Posterior vena cava (tissue), 2 donors: ENCODE measurements at places on chromosomes 13 and 19. TPM values are rescaled to one million over a fixed set of nuclear protein-coding genes. Genes with fewer than 3 reads are reported as not detected.

DNA sequence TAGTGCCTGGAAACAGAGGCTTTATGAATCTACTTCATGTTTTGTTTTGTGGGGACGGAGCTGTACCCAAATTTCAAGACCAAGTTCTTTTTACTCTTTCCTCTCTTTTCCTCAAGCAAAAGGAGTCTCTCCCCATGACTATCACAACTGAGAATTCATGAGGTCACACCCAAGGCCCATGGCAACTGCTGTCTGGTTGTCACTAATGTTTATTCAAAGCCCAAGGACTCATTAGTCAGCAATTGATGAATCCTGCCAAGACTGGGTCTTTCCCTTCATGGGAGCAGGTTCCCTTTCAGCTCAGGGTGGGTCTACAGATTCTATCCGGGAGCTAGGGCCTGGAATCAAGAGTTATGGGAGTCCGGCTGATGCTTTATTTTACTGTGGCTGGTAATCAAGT lies 441.5 kb upstream of the PCDH20 start:
- DNase-seq = no peak

DNA sequence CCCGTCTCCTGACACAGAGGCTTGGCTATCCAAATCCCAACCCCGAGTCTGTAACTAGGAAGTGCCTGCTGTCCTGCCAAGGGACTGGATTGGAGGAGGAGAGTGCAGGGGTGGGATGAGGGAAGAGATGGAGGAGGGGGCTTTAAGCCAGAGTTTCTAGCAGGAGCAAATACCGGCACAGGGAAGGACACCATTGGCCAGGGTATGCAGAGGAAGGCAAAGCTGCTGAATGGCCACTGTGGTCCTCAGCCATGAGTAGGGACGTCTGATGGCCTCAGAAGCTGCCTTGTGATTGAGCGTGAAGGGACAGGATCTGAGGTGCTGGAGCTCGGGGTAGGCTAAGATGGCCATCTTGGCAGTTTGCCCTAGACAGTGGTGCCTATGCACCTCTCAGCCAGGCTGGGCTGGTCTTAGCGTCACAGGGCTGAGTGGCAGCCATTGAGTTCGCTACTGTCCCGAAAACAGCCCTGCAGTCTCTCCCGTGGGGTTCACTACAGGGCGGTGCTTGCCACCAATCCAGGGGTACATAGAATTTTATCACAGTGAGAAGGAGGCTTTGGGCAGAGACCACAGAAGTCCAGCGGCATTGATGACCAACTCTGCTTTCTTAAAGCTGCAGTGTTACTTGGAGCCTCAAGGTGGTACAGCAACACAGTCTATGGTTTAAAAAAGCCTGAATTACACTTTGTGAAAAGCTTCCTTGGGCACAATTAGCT lies 61.8 kb downstream of the AKAP11 start:
- DNase-seq = no peak

GRCh38 chr19:29812080-29812880 lies 489 bp downstream of the CCNE1 start:
- DNase-seq = no peak

GRCh38 chr13:112606109-112607001 lies 18.4 kb upstream of the TUBGCP3 start:
- peak; percentile 98 for DNase-seq

- DNase-seq = no peak
These were observed 79.2 kb downstream of the IRS2 start for GRCh38 chr13:109707044-109707741.

DNA sequence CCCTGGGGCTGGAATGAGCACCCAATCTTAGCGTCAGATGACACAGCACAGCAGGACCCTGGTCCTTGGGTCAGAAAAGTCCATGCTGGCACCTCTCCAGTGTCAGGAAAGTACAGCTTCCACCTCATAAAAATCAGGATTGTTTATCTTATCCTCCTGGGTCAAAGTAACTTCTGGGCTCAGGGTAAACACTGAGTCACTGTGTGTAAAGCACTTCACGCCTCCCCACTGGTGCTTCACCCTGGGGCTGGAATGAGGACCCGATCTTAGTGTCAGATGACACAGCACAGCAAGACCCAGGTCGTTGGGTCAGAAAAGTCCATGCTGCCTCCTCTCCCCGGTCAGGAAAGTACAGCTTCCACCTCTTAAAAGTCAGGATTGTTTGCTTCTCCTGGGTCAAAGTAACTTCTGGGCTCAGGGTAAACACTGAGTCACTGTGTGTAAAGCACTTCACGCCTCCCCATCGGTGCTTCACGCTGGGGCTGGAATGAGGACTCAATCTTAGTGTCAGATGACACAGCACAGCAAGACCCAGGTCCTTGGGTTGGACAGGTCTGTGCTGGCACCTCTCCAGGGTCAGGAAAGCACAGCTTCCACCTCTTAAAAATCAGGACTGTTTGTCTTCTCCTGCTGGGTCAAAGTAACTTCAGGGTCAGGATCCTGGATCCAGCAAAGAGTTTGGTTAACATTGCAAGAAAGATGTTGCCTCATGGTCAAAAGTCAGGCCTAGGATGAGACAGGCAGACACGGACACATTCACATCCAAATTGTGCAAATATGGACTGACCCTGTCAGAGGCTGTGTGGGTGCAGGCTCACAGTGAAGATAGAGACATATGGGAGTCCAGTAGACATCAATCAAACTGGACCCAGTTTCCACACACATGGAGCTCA lies 39.2 kb upstream of the CYP2A7 start:
- DNase-seq = no peak

- no peak for DNase-seq
These were observed 314.9 kb upstream of the SLITRK5 start for GRCh38 chr13:87356314-87356713.

DNA sequence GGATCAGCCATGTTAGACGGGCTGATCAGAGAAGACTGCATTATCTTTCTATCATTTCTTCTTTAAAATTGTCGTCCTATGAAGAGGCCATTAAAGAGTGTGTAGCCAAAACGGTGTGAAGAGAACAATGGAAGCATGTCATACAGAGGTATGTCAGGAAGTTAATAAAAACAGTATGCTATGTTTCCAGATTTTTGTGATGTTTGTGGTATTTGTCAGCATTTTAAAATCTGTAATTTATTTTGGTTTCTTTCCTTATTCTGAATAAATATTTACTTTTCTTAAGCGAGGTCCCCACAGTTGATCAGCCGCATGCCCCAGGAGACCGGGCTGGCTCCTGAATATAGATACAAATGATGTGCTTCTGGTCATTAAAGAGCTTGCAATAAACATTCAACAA lies 142.9 kb upstream of the SERP2 start:
- no peak for DNase-seq

DNA sequence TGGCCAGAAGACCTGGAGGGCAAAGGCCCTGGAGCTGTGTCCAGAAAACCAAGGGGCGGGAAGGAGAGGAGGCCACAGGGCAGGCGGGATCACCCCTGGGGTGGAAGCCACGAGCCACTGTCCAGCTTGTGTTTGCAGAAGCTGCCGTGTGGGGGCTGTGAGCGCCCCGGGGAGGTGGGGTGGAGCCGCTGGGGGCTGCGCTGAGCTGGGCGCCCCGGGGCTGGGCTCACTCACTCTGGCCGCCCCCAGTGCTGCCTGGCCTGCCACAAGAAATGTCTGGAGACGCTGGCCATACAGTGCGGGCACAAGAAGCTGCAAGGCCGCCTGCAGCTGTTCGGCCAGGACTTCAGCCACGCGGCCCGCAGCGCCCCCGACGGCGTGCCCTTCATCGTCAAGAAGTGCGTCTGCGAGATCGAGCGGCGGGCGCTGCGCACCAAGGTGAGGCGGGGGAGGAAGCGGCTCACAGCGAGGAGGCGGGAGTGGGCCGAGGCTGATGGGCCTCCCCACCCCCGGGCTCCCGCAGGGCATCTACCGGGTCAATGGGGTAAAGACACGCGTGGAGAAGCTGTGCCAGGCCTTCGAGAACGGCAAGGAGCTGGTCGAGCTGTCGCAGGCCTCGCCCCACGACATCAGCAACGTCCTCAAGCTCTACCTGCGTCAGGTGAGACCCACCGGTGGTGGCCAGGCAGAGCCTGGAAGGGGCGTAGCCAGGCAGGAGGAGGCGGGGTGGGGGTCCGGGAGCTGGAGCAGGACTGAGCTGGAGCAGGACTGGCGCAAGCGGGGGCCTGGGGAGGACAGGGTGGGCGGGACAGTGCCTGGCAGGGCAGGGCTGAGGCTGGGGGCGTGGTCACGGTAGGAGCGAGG lies 13.6 kb downstream of the POLR2E start:
- peak; percentile 79 for DNase-seq

DNA sequence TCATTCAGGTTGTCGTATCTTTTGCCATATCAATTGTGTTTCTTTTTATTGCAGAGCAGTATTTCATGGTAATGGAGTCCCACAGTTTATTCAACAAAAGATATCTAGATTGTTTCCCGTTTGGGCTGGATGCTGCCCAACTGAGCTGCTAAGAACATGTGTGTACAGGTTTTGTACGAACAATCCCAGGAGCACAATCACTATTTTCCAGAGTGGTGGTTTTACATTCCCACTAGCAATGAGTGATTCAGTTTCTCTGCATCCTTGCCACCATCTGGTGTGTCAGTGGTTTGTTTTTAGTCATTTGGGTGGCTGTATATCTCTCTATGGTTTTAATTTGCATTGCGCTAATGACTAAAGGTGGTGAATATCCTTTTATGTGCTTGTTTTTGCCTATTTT lies 52.7 kb upstream of the ZDHHC20 start:
- DNase-seq = no peak

DNA sequence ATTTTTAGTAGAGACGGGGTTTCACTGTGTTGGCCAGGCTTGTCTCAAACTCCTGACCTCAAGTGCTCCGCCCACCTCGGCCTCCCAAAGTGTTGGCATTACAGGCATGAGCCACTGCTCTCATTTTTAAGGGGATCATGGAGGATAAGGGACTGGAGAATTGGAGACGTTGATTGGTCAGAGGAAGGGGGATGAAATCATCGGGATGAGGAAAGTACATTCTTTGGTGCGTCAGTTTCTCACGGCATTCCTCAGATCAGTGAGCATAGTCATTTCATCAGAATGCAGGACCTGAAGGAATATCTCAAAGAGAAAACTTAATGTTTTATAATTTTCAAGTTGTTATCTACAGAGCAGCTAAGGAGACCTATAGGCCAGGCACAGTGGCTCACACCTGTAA lies 14.0 kb downstream of the ZNF114 start:
- DNase-seq = peak; percentile 0

DNA sequence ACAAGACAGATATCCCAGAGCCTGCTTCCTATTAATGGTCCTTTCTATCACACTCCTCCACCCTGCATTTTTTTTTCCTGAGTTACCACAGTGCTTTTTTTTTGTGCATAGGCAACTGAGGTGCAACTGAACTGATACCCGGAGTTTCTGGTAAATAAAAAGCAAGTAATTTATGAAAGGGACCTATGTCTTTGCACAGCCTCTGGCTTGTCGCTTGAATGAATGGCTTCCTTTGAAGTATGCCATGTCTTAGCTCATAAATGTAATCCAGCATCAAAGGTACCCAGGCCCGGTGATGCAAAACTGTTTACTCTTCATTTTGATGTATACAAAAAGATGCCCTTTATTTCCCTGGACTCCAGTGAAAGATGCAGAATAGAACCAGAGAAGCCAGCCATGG lies 31.8 kb downstream of the GSX1 start:
- no peak for DNase-seq

GRCh38 chr19:55354698-55355212 lies at the start of gene COX6B2:
COX6B2 (minus strand) TSS chr19:55354719; CDS start chr19:55354521, 198 bp downstream.
- DNase-seq = no peak

GRCh38 chr13:48678316-48678715 lies 24.6 kb downstream of the CYSLTR2 start:
- DNase-seq = no peak

DNA sequence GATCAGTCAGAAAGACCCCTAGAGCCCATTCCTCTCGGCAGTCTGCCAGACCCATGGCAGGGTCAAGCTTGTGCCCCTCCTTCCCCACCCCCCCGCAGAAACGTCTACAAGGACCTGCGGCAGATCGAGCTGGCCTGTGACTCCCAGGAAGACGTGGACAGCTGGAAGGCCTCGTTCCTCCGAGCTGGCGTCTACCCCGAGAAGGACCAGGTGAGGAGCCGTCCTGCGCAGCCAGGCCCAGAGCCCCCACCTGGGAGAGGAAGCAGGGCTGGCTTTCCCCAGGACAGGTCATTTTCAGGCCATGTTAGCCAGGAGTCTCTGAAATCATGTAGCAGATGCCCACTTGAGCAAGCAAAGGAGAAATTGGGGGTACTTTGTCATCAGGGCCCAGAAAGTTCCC lies 12.3 kb downstream of the TMED1 start:
- DNase-seq = no peak

GRCh38 chr13:98619556-98619955 lies 42.6 kb upstream of the STK24 start:
- DNase-seq = no peak

Gene MED25
- total RNA-seq = 25.6 TPM

Gene ZAR1L
- total RNA-seq = not detected

Gene CGB2
- total RNA-seq = not detected

Gene CYP4F2
- total RNA-seq = not detected

Gene APOC4
- total RNA-seq = not detected

Gene OR4F17
- not detected for total RNA-seq

Gene GRK1
- not detected for total RNA-seq

Gene ZNF283
- 9.8 TPM for total RNA-seq

Gene C19orf33
- 1.2 TPM for total RNA-seq
